ENCODE measurements at places on chromosomes 6 and 20.
A peak's percentile ranks its signal among the peaks of the same experiment; 100 is the strongest.

DNA sequence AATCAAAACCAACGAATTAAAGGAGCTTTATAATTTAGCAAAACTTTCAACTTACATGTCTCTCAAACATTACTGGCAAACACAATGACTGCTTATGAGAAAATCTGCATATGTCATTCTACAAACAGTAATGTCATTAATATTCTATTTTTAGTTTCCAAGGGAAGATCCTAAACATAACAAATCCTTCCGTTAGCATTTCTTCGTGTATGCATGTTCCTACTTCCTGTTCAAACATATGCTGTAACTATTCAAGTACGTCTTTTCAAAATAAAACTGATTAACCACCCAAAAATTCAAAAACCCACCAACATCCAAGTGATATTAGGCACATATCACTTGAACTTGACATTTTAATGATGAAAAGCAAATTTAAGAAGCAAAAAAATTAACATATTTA lies 131.3 kb downstream of the HACE1 start:
- DNase-seq: no peak

- DNase-seq: no peak
Observed at GRCh38 chr6:116730513-116730912, 35.0 kb downstream of the FAM162B start.

DNA sequence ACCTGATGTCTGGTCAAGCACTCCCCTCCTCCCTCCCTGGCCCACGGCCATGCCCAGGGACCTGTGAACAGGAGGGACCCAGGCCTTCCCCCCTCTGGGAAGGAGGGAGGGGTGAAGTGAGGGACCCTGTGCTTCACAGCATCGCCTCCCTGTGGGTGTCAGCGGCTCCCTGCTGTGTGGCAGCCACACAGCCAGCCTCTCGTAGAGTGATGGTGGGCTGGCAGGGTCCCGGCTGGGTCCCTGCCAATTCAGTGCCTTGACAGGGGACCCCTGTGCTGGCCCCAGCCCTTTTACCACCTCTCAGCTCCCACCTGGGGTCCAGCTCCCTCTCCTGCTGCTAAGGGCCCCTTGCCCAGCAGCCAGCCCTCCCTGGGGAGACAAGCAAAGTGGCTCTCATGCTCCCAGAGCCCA lies 31.3 kb upstream of the GRM4 start:
- no peak for DNase-seq

DNA sequence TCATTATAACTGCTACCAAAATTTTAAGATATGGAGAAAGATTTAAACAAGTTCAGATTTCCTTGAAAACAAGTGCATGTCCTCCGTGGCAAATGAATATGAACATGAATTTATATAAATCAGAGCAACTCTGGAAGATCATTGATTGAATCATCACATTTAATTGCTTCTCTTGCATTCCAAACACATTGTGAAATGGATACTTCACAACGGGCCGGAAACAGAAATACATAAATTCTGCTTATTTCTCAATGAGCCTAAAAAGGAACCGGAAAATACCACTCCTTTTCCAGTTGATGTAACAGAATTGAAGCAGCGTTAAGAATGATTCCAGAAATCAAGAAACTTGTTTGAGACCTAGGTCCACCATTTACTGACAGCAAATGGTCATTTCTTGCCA lies 134.6 kb upstream of the BTN3A2 start:
- no peak for DNase-seq

DNA sequence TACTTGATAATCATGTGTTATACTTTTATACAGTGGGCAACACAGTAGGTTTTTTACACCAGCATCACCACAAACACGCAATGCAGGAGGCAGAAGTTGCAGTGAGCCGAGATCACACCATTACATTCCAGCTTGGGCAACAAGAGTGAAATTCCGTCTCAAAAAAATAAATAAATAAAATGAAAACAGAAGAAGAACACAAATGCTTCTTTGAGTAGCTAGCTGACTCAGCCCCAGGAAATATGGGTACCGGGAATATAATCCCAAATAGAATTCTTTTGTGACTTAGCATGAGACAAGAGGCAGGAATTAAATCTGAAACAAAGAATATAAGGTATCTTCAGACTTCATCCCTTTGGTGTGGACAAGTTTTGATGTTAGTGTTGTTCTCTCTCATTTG lies 164.2 kb upstream of the ATXN1 start:
- DNase-seq: peak; percentile 56

DNA sequence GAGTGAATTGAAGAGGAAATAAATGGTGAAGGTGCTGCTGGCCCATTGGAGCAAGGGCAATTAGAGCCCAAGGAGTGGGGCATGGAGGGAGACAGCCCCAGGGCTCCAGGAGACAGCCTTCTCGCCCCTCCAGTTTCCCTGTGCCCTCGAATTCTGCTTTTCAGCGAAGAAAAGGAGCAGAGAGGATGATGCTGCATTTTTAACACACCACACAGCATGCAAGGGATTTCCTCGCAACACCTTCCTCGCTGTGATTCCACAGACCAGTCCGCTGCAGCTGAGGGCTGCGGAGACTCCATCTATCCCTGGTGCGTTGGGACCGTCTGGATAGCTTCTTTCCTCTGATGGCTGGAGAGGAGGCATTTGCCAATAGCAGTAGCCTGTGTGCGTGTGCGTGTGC lies 41.7 kb downstream of the PTCHD4 start:
- DNase-seq: no peak

GRCh38 chr20:6812530-6812929 lies 45.0 kb downstream of the BMP2 start:
- no peak for DNase-seq

DNA sequence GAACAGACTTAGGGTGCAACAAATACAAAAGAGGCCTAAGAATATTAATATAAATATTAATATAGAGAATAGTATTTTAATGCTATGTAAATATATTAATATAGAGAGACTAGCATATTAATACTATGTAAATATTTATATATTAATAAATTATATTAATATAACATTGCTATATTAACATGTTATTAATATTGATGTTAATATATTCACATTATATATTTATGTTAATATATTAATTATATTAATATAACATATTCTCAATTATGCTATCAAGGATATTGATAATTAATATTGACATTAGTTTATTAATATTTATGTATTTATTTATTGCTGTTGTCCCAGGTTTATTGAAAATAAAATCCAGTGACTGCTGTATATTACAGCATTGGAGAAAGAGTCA lies 1.1 kb upstream of the MAS1L start:
- DNase-seq: no peak

DNA sequence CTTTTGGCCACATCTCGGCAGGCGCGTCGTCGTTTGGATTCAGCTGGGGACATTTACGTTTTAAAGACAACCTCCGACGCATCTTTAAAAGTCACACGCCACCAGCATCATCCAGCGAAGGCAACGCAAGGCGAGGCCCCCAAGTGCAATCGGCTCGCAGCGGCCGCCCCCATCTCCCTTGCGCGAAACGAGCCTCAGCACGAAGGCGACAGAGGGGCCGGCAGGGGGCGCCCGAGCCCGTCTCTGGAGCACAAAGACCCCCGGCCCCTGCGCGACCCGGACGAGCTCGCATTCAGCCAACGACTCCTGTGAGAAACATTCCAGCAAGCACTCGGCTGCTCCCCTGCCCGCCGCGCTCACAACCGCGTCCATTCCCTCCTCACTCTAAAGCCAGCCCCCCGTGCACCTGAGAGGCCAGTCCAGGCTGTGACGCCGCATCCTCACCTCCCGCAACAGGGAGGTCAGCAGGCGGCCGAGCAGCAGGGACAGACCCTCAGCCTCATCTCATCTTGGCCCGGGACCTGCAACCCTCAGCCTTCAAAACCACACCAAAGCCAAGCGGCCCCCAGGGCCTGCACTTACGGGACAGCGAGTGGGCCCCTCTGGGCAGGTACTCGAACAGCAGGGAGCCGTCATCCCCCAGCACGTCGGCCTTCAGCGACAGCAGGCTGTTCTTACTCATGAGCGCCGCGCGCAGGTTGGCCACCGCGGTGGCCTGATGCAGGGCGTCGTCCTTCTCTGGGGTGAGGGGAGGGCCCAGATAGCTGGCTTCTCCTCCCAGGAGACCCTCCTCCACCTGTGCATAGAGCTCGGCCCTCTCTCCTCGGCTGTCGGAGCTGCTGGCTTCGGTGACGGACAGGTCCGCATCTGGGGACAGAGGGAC lies 35.8 kb downstream of the SLC2A4RG start:
- no peak for DNase-seq
